NCI-H2081 (cell line): ENCODE measurements at places on chromosomes 3 and 15.

GRCh38 chr15:65082303-65082953, 5.9 kb downstream of the KBTBD13 start:
- DNase-seq: no peak

GRCh38 chr3:37255990-37256308, 81.6 kb upstream of the LRRFIP2 start:
- DNase-seq: no peak

GRCh38 chr3:63580151-63580550, 72.3 kb upstream of the SNTN start:
- DNase-seq: no peak

- DNase-seq: peak; percentile 63
Measured at GRCh38 chr3:107523289-107523538, 452 bp downstream of the BBX start.

DNA sequence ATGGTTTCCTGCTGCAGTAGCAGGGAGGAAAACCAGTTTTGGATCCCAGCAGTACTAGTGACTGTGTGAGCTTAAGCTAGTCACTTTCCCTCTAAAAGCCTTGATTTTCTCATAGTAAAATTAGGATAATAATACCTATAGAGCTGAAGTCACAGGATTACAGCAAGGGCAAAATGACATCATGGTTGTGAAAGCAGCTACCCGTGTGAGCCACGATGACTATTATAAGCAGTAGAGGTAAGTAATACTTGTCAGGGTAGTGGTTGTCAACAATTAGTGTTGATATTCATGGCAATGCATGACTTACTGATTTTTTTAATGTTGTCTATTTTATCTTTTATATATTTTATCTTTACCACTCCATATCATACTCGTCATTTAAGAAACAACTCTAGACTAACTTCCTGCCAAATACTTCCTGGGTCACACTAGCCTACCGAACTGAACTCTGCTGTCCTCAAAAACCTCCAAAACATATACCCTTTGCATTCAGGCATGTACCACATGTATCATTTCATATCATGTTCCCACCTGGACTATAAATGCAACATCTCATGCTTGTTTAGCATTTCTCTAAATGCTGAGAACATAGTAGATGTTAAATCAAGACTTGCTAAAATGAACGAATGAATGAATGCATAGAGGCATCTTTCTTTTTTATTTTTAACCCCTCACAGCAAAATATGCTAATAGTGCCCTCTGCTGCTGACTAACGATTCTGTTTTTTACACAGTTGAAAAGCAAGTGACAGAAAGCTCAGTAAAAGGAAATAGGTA, 172.6 kb downstream of the P3H2 start:
- peak; percentile 19 for DNase-seq

- DNase-seq: no peak
Measured at GRCh38 chr3:171776839-171777583, 33.3 kb downstream of the PLD1 start.

GRCh38 chr3:144264350-144264749, 292.7 kb downstream of the DIPK2A start:
- DNase-seq: no peak

- no peak for DNase-seq
Measured at GRCh38 chr3:144055604-144056003, 84.0 kb downstream of the DIPK2A start.

- DNase-seq: no peak
Measured at GRCh38 chr3:30156586-30157498, 449.6 kb upstream of the TGFBR2 start.

DNA sequence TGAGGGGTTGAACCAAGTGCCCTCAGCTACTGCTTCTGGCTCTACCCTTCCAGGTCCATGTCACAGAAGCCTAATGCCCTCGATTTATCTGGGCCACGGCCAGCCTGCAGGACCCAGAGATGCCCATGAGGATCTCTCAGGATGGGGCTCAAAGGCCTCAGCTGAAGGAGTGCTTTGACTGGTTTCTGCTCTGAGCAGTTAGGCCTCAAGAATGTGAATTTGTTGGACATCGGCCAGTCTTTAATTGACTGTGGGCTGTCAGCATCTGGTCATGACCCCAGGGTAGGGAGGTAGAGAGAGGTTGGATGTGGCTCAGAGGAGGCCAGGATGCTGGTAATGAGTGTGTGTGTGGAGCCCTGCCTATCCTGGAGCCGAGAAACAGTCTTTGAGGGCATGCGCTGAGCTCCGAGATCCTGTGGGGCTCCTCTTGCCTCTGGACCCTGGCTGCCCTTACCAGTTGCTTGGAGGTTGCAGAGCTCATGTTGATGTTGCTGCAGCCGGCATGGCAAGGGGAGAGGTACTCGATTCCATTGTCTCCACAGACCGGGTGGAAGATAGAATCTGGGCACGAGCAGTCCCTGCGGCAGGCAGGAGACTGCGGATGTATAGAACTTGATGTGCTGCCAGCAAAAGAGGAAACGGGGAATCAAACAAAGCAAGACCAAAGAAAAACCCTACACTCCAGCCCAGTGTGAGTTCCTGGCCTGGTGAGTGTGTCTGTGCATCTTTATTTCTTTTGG, 49.1 kb upstream of the RAB6B start:
- DNase-seq: no peak

- DNase-seq: no peak
Measured at GRCh38 chr3:154217671-154218070, 96.5 kb downstream of the ARHGEF26 start.

GRCh38 chr3:48637305-48637704, 2.0 kb upstream of the SLC26A6 start:
- no peak for DNase-seq

- DNase-seq: no peak
Measured at GRCh38 chr15:56992725-56993124, 74.3 kb downstream of the TCF12 start.

GRCh38 chr3:23952646-23953045, 7.6 kb downstream of the NR1D2 start:
- DNase-seq: no peak

- no peak for DNase-seq
Measured at GRCh38 chr3:143016321-143016972, 15.1 kb downstream of the U2SURP start.

DNA sequence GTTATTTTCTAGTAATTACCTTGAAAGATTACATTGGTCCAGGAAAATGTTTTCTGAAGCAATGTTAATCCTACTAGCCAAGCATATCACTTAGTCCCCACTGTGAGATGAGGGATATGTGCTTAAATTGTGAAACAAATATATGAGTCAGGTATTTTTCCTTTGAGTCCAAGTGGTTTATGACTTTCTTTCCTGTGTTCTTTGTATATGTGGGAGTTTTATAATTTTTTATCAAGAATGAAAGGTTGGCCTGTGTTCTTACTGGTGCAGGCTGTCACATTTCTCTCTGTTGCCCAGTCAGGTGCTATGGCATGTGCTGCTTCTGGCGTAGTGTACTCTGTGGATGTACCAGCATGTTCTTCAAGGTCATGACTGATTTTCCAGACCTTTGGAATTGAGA, 147.4 kb downstream of the CMSS1 start:
- DNase-seq: no peak

- DNase-seq: no peak
Measured at GRCh38 chr15:92232876-92233275, 160.8 kb upstream of the ST8SIA2 start.

DNA sequence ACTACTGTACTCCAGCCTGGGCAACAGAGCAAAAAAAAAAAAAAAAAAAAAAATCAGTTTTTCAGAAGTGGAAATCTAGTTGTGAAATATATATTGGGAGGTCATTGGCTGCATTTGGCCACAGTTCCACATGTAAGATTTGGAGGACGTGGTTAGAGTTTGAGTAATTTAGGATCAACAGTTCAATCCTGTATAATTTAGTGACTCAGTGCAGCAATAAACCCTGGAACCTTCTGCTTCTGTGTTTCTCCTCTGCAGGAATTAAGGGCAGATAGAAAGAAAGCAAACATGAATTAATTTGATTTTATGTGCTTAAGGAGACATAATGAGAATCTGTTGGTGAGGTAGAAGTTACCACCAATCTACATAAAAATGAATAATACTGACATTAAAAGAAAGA, 347.0 kb downstream of the PTPRG start:
- DNase-seq: no peak

DNA sequence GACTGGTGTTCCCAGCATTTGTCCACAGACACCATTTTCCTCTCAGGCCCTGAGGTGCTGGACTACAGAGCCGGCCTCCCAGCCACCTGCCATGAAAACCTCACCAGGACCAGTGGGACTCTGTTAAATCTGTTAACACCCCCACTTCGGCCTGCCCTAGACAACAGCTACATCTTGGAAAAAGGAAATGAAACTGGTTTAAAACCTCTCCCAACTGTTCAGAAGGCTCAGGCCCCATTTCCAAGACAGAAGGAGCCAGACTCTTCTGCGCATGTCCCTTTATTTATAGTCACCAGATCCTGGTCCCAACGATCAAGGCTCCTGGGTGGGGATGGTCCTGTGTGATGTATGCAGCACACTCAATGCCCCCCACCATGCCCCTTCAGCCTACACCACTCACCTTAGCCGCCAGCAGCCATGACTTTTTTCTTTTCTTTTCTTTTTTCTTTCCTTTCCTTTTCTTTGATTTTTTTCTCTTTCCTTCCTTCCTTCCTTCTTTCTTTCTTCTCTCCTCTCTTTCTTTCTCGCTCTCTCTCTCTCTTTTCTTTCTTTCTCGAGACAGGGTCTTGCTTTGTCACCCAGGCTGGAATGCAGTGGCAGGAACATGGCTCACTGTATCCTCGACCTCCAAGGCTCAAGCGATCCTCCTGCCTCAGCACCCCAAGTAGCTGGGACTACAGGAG, 25.5 kb upstream of the FLNB start:
- DNase-seq: no peak

GRCh38 chr3:87218560-87218959, 8.5 kb upstream of the CHMP2B start:
- no peak for DNase-seq

- DNase-seq: no peak
Measured at GRCh38 chr3:182906036-182906435, 74.3 kb downstream of the DCUN1D1 start.

DNA sequence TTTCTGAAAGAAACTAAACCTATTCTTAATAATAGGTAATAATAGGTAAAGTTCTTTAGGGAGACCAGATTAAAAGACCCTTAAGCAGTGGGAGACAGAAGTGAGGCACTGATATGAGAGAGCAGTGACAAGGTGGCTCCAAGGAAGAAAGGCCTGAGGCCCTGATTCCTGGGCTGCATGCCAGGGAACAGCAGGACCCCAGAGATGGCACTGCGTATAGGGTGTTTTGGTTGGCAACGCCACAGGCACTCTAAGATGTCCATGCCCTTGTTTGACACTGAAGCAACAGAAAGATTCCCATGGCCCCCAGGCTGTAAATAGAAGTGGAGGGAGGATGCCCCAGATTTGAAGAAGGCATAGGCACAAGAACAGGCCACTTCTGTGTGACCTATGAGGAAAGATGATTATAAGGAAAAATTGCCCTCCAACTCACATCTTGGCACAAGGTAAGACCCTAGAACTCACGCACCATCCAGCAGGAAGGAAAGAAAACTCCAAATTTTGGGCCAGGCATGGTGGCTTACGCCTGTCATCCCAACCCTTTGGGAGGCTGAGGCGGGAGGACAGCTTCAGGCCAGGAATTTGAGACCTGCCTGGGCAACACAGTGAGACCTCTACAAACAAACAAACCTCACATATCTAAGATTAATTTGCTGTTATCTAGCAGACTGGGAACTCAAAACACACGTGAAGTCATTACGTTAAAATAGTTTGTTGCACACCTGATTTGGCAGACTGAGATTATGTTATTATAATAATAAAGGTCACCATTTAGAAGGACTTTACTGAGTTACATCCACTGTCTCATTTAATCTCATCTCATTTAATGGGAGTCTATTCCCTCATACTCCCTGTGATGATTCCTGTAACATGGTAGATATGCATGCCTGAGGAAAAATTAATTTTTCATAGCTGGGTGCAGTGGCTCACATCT, 10.5 kb upstream of the BLM start:
- peak; percentile 94 for DNase-seq

DNA sequence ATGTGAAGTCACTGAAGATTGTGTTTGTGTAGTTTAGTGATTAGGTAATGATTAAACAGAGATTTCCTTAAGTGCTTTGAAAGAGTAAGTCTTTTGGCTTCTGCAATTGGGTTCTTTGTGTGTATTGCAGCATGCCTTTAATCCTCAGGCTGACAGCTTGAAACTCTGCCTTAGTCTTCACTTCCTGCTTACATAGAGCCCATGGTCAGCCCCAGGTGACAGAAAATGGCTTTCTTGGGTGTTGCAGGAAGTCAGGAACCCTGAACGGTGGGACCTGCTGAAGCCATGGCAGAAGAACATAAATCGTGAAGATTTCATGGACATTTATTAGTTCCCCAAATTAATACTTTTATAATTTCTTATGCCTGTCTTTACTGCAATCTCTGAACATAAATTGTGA, 61.3 kb downstream of the KBTBD8 start:
- DNase-seq: no peak
